Retina (tissue), 1 donor: ENCODE measurements at places on chromosomes 11 and 22.

DNA sequence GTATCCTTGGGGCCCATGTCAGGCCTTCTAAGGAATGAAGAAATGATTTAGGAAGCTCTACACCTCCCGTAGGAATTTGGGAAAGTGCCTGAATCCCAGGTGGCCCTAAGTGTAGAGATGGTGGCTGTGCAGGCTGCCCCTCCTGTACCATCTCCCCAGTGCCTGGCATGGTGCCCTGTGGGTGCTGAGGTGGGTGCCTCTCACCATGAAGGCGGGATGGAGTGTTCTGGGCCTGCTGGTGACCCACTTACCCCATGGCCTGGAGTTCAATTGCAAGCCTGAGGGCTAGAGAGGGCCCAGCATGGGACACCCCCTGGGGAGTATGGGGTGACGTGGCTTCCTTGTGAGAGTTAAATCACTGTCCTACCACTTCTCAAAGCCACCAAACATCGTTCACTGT is 19.8 kb downstream of the SAMM50 start:
- DNase-seq, result no peak

GRCh38 chr11:2462543-2462985 is 17.8 kb downstream of the KCNQ1 start:
- no peak for DNase-seq

- no peak for DNase-seq
These were observed 273.4 kb downstream of the FAM76B start for GRCh38 chr11:95516175-95516574.

DNA sequence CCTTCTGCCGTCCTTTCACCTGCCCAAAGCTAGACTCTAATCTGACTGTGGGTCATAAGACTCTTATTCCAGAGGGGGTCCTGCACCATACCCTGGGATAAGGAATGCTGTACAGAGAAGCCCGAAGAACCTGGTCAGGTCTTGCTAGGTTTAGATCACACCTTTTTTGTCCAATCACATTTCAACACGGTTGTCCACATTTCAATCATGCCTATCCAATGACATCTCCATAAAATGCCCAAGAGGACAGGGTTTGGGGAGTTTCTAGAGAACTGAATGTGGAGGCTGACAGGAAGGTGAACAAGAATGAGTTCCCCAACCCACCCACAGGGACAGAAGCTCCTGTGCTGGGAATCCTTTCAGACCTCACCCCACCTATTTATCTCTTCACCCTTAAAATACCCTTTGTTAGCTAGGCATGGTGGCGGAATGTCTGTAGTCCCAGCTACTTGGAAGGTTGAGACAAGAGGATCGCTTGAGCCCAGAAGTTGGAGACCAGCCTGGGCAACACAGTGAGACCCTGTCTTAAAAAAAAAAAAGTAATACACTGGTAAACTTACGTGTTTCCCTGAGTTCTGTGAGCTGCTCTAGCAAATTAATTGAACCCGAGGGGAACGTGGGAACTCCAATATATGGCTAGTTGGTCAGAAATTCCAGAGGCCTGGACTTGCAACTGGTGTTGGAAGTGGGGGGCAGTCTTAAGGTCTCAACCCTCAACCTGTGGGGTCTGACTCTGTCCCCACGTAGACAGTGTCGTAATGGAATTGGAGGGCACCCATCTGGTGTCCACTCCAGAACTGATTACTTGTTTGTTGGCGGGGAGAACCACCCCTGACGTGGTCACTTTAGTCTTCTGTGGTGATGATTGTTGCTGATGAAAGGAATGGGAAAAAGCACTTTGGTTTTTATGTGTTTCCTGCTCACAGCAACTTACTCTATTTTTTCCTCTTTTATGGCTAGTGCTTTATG is 17.8 kb downstream of the TCIRG1 start:
- DNase-seq, result no peak

- DNase-seq, result no peak
These were observed 346.6 kb downstream of the MN1 start for GRCh38 chr22:27454807-27455450.

DNA sequence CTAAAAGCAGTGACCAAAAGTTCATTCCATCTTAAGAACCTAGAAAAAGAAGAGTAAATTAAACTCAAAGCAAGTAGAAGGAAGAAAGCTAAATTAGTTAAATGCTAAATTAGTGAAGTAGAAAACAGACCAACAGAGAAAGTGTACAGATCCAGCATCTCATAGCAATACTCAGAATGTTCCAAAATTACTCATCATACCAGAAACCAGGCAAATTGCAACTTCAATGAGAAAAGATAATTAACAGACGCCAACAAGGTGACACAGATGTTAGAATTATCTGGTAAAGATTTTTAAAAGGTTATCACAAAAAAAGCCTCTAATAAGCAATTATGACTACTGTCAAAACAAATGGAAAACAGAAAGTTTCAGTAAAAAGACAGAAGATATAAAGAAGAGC is 96.8 kb downstream of the ALX4 start:
- DNase-seq, result no peak

DNA sequence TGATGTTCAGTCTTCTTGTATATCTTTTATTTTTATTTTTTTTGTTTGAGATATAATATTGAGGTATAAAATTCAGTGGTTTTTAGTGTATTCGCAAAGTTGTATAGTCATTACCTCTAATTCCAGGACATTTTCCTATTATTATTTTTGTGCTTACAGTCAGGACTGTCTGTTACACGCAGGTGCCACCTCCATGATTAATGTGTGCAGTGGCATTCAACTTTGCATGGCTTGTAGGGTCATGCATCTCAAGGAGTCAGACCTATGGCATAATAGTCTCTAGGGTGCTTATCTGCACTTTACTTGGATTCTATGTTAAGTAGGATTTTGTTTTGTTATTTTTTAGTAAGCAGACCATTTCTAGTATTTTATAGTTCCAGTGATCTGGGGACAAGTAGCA is 1.0 kb downstream of the CTR9 start:
- DNase-seq, result no peak

- no peak for DNase-seq
These were observed 909 bp upstream of the ZNRD2 start for GRCh38 chr11:65569164-65569972.

DNA sequence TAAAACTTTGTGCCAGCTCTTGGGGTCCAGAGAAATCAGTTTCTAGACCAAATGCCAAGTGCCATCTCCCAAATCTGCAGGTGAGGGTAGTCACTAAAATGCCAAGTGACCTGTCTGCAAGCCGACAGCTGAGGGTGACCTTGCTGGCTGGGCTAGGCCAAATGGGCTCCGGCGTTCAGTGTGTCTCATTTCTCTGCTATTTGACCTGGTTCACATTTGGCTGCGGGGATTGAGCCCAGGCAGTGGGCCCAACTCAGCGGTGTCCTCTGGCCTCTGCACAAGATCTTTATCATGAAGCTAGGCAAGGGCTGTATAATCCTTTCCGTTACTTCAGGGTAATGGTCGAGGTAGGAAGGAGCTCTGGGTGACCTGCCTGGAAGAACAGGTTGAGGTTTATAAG is 87.5 kb downstream of the SNX19 start:
- no peak for DNase-seq
